Daoy (cell line): ENCODE measurements at places on chromosomes 5 and 9. TPM values are rescaled to one million over a fixed set of nuclear protein-coding genes. Genes with fewer than 3 reads are reported as not detected.
A peak's percentile ranks its signal among the peaks of the same experiment; 100 is the strongest.

PPP3R2 gene
- total RNA-seq: not detected in 2 replicates

OLFM1 gene
- 23.7 and 35.5 TPM in 2 replicates for total RNA-seq

GPX8 gene
- total RNA-seq: 126 and 136 TPM in 2 replicates

APC gene
- 24.2 and 31.8 TPM in 2 replicates for total RNA-seq

CCNI2 gene
- total RNA-seq: 0.06 and 0.09 TPM in 2 replicates

DDX4 gene
- not detected in 2 replicates for total RNA-seq

GPX3 gene
- total RNA-seq: 11.5 and 13.1 TPM in 2 replicates

FAM169A gene
- 26.8 and 38.2 TPM in 2 replicates for total RNA-seq

PHF24 gene
- 0.11 TPM in 1 of 2 replicates, not detected in the other for total RNA-seq

ADGRD2 gene
- 0.23 TPM in 1 of 2 replicates, not detected in the other for total RNA-seq

FAM221B gene
- total RNA-seq: not detected in 2 replicates

ZNF454 gene
- total RNA-seq: 1.0 and 2.6 TPM in 2 replicates

CLK4 gene
- total RNA-seq: 9.8 and 15.6 TPM in 2 replicates

PCDHA9 gene
- total RNA-seq: 0.11 and 0.51 TPM in 2 replicates

- peak; percentile 17 for DNase-seq
Observed at GRCh38 chr5:107359033-107359915, 311.5 kb downstream of the EFNA5 start.

- peak; percentile 48 for DNase-seq
Observed at GRCh38 chr5:141877356-141878185, 639 bp downstream of the PCDH1 start.

GRCh38 chr5:136295914-136296313, 69.4 kb downstream of the TRPC7 start:
- no peak for DNase-seq

GRCh38 chr5:10509575-10509974, 54.3 kb upstream of the ANKRD33B start:
- DNase-seq: no peak

DNA sequence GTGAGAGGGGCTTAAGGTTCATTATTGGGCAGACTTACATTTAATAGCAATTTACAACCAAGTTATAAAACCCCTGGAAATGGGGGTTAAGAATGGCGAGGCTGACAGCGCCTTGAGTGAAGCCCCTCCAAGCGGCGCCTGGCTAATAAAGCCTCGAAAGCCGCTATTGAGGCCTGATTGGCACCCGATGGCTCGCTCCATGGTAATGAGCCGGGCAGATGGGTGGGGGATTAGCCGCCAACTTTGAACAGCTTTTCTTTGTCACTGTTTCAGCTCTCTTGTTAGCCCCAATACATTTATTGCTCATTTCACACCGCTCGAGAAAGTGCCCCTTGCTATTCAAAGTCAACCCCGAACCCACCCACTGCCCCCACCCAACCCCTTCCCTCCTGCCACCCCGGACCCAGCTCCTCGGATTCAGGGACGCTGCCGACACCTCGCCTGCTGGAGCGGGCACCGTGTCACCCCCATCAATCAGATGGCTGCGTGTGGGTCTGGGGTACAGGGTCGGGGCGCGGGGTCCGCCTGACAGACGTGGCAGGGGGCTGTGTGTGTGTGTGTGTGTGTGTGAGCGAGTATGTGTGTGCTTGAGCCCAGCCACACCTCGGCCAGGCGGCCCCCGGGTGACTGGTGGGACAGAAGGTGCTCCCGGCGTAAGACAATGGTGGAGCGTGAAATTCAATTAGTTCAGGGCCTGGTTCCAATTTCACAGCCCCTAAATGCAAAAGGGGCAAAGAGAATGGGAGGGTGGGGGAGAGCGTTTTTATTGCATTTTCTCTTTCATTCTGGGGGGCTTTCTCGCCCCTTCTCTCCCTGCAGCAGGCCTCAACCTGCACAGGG, 34.2 kb downstream of the ASS1 start:
- no peak for DNase-seq

DNA sequence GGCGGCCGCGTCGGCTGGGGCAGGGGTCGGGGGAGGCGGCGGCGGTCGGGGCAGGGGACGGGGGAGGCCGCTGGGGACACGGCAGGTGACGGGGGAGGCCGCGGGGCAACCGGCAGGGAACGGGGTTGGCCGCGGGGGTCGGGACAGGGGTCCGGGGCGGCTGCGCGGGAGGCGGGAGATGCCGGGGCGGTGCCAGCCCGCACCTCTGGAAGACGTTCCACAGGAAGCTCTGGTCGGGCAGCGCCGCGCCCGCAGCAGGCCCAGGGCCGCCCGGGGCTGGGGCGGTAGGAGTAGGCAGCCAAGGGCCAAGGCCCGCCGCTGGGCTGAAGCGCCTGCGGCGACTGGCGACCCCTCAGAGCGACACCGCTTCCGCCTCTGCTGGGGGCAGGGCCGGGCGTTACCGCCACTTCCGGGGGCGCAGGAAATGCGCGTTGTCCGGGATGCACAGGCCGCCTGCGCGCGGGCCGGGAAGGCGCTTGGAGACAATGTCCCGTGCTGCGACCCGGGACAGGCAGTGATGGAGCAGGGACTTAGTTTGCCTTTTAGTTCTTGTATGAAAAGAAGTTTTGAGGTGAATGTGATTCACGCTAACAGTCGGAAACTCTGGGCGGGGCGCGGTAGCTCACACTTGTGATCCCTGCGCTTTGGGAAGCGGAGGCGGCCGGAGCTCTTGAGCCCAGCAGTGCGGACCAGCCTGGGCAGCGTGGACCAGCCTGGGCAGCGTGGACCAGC, 110.0 kb upstream of the LPCAT1 start:
- DNase-seq: peak; percentile 76

GRCh38 chr9:120932086-120932823, 5.7 kb upstream of the TRAF1 start:
- no peak for DNase-seq

GRCh38 chr9:84054341-84055010, 73.9 kb downstream of the RMI1 start:
- DNase-seq: no peak

- DNase-seq: peak; percentile 99
Observed at GRCh38 chr9:93119953-93120845, 13.9 kb downstream of the NINJ1 start.

- no peak for DNase-seq
Observed at GRCh38 chr5:56737002-56737621, 78.2 kb upstream of the MAP3K1 start.

- no peak for DNase-seq
Observed at GRCh38 chr9:22840641-22841040, 394.0 kb downstream of the DMRTA1 start.

DNA sequence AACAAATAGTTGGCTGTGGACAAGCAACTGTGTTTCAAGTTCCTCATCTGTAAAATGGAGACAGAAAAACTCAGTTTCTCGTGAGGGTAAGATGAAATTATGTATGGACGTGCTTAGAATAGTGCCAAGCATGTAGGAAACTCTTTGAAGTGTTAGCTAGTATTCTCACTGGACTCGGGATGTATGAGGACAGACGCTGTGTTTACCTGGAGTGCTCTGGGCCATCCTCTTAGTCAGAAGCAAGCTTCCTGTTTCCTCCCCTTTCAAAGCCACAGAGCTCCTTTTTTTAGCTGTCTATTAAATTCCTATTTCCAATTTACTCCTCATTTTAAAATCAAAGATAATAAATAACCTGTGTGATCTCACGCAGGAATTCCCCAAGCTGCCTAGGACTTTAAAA, 23.8 kb upstream of the IQGAP2 start:
- peak; percentile 30 for DNase-seq

DNA sequence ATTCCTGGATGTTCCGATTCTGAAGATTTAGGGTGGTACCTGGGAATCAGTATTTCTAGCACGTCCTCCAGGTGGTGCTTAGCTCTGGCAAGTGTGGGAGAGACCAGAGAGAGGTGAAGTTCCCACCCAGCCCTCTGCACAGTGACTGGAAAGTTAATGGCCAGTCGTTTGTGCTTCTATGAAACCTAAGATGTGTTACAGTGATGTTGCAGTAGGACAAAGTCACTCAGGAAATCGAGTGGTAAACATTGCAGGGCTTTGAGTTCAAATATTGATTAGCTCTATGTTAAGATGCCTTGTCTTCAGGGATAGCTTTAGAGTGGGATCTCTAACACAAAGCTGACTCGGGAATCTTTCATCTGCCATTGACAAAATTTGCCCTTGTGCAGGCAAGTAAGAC, 55.6 kb downstream of the PIK3R1 start:
- no peak for DNase-seq

- DNase-seq: no peak
Observed at GRCh38 chr9:113989017-113989713, 88.9 kb downstream of the AMBP start.

- peak; percentile 61 for DNase-seq
Observed at GRCh38 chr5:80083101-80083890, 48.1 kb downstream of the THBS4 start.

GRCh38 chr9:95433096-95433819, 83.5 kb downstream of the PTCH1 start:
- no peak for DNase-seq

- no peak for DNase-seq
Observed at GRCh38 chr9:131329241-131329641, 39.7 kb downstream of the PLPP7 start.

DNA sequence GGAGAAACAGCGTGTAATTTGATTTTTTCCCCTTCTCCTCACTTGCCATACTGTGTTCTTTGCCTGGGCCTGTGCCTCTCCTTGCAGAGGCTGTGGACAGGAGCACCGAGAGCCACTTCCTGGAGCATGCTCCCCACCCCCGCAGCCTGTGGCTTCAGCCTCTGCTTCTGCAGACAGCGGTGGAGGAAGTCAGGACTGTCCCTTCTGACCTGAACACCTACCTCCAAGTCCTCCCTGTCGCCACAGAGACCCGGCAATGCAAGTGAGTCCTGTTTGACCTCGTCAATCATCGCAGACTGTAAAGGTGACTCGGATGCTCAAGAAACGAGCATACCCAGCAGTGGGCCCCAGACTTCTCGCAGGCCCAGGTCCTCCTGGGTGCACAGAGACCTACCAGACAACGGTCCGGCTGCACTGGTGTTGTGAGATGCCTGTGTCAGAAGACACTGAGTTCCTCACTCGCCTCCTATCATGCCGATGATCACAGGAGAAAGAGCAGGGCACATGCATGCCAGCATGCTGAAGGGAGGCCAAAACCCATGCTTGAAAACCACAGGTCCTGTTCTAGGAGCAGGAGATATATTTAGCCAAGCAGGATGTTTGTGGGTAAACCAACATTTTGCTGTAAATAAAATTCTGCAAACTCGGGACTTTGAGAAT, 198.8 kb downstream of the AUH start:
- DNase-seq: peak; percentile 46

- no peak for DNase-seq
Observed at GRCh38 chr9:93949694-93950449, 5.3 kb downstream of the BARX1 start.

DNA sequence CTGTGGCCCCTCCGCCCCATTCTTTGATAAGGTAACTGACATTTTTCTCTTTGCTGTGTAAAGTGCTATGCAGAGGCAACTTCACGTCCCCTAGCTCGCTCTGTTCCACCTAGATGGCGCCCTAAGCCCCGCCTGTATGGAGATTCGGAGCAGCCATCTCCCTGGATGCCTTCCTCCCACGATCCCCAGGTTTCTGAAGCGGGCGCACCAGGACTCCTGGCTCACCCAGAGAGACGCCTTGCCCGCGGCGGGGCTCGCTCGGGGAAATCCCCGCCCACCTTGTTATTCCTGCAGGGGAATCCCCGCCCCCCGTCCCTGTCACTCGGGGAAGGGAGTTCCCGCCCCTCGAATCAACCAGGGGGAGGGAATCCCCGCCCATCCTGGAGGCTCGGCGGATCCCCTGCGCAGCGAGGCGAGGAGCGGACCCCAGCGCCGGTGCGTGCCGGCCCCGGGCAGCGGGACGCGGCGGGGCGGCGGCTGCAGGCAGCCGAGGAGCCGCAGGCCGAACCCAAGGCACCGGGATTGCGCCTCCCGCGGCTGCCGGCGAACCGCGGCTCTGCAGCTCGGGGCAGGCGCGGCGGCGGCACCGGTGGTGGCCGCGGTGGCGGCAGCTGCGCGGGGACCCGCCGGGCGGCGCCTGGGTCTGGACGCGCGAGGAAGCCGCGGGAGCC, at the start of gene PDZD2:
Gene PDZD2, plus strand, starts transcription at position 384 of the 671 bp plus-strand sequence.
- DNase-seq: peak; percentile 74

DNA sequence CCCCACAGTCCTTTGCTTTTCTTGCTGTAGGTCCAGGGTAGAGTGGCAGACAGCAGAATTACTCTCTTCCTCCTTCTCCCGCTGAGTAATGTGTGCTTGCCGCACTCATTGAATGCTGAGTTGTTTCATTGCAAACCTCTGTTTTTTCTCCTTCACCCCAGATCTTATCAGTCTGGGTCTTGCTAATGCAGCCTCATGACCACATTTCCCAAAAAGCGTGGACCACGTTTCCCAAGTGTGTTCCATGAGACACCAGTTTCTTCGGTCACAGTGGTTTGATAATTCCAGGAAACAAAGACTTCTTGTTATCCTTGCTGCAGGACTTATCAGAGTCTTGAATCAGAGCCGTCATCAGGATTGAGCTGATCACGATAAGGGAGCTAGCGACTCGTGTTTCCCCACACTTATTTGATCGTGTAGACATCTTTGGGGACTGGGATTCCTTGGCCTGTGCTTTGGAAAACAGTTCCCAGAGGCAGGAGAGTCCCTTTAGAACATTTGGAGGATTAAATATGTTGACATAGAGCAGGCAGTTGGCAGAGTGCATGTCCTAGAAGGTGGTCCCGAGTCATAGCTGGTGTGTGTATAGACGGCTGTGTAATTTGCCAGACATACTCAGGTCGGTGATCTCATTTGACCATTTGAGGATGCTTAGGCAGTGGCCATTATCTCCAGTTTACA, 4.4 kb downstream of the LRRC8A start:
- DNase-seq: peak; percentile 66

- no peak for DNase-seq
Observed at GRCh38 chr5:149969181-149969930, 8.8 kb downstream of the SLC26A2 start.

- peak; percentile 98 for DNase-seq
Observed at GRCh38 chr9:34126207-34127034, at the start of gene DCAF12. Gene DCAF12 (minus strand): TSS chr9:34126698. CDS start chr9:34126431, 267 bp downstream.

DNA sequence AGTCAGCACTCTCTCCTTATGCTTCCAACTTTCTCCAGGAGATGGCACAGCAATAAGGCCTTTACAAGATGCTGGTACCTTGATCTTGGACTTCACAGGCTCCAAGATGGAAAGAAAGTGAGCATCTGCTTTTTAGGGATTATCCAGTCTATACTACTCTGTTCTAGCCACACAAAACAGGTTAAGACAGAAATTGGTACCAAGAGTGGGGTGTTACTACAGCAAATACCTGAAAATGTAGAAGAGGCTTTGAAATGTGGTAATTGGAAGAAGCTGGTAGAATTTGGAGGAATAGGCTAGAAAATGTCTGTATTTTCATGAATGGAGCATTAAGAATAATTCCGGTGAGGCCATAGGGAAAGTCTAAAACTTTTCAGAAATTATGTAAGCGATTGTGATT, 484.8 kb upstream of the GRIA1 start:
- no peak for DNase-seq

- no peak for DNase-seq
Observed at GRCh38 chr9:95028853-95029219, 288.7 kb downstream of the FANCC start.

DNA sequence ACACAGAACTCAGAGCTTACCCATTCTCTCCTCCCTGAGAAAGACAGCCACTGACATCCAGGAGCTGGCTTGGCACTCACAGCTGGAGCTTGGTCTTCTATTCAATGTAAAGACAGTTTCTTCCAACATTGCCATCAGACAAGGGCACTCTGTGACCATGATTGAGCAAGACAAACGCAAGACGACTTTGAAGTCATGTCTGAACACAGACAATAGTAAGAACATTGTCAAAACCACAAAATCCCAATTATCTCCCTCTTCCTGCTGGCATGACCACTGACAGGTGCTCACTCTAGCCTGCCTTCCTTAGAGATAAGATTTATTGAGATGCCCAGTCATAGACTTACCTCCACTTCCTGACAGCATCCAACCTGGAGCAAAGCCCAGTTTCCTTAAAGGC, 328.0 kb downstream of the MSX2 start:
- no peak for DNase-seq

GRCh38 chr9:126116351-126117157, 210.1 kb upstream of the MVB12B start:
- DNase-seq: no peak
